ENCODE measurements at places on chromosomes 6 and 20. TPM values are rescaled to one million over a fixed set of nuclear protein-coding genes. Genes with fewer than 3 reads are reported as not detected.
A peak's percentile ranks its signal among the peaks of the same experiment; 100 is the strongest.

STK38 gene
- 126 TPM for polyA plus RNA-seq

IL22RA2 gene
- not detected for polyA plus RNA-seq

PABPC1L gene
- polyA plus RNA-seq: not detected

UNC93A gene
- polyA plus RNA-seq: not detected

ARHGAP40 gene
- not detected for polyA plus RNA-seq

STXBP5 gene
- 3.5 TPM for polyA plus RNA-seq

KDM1B gene
- 1.2 TPM for polyA plus RNA-seq

MUC21 gene
- polyA plus RNA-seq: not detected

RIPOR2 gene
- polyA plus RNA-seq: 320 TPM

GRCh38 chr6:32623693-32624092 is 13.5 kb upstream of the HLA-DQA1 start:
- peak overlapping the region; percentile 57 for H3K4me3 ChIP-seq
- peak overlapping the region; percentile 98 for H3K27ac ChIP-seq
- H3K36me3 ChIP-seq: no peaks in the 10 kb centered on the region
- DNase-seq: no peak

GRCh38 chr6:22412994-22413393 is 116.2 kb upstream of the PRL start:
- no peaks in the 10 kb centered on the region for H3K36me3 ChIP-seq
- no peak overlapping the region for H3K27ac ChIP-seq
- H3K4me3 ChIP-seq: no peak overlapping the region
- no peaks in the 10 kb centered on the region for H3K27me3 ChIP-seq
- H3K4me1 ChIP-seq: no peaks in the 10 kb centered on the region

- H3K36me3 ChIP-seq: no peaks in the 10 kb centered on the region
- peaks cover 10% of the 10 kb centered on the region for H3K27me3 ChIP-seq
- no peak overlapping the region for H3K4me3 ChIP-seq
- no peak for DNase-seq
- H3K4me1 ChIP-seq: peaks cover 8% of the 10 kb centered on the region
Measured at GRCh38 chr20:51022227-51022802, 592 bp downstream of the KCNG1 start.

- no peak overlapping the region for H3K4me3 ChIP-seq
- no peaks in the 10 kb centered on the region for H3K36me3 ChIP-seq
- no peaks in the 10 kb centered on the region for H3K4me1 ChIP-seq
- H3K27ac ChIP-seq: no peak overlapping the region
- DNase-seq: no peak
Measured at GRCh38 chr6:81624453-81624852, 128.0 kb downstream of the TENT5A start.

DNA sequence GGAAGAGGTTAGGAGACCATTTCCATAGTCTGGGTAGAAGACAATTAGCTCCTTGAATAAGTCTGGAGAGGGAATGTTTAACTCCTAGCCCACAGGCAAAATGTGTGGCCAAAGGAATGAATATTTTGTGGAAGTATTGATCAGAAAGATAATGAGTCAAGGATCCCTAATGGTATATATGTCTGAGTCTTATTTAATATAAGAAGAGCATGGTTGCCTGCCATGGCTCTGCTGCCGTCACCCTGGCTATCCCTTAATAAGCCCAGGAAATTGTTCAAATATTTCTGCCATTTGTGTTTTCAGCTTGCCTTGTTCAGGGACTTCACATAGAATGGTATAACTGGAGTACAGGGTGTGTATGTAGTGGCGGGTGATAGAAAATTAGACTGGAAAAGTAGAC is 18.1 kb upstream of the CALHM6 start:
- no peak overlapping the region for H3K4me3 ChIP-seq
- H3K4me1 ChIP-seq: no peaks in the 10 kb centered on the region
- H3K36me3 ChIP-seq: no peaks in the 10 kb centered on the region
- no peak overlapping the region for H3K27ac ChIP-seq
- DNase-seq: no peak
- peaks cover 12% of the 10 kb centered on the region for H3K27me3 ChIP-seq

GRCh38 chr6:13528232-13528631 is 40.8 kb upstream of the GFOD1 start:
- H3K4me3 ChIP-seq: no peak overlapping the region
- H3K4me1 ChIP-seq: peaks cover 11% of the 10 kb centered on the region
- H3K36me3 ChIP-seq: no peaks in the 10 kb centered on the region
- no peak overlapping the region for H3K27ac ChIP-seq

GRCh38 chr6:159871906-159872305 is 18.9 kb upstream of the MAS1 start:
- no peaks in the 10 kb centered on the region for H3K27me3 ChIP-seq
- DNase-seq: no peak
- H3K4me1 ChIP-seq: no peaks in the 10 kb centered on the region
- no peak overlapping the region for H3K4me3 ChIP-seq
- H3K36me3 ChIP-seq: no peaks in the 10 kb centered on the region

DNA sequence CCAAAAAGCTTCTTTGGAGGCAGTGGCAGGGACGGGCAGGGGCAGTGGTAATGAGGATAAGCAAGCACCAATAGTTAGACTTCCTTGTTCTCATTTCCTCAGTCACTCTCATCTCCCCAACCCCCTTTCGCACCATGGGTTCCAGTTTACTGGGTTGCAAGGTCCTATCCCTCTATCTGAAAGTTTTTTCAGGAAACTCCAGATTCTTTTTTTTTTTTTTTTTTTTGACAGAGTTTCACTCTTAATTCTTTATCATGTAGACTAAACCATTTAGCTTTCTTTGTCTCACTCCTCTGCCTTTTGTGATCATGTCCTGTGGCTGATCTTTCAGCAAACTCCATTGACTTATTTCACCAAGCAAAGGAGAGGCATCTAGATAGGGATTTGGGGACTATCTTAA is 51.4 kb upstream of the GMDS start:
- H3K4me3 ChIP-seq: no peak overlapping the region
- no peaks in the 10 kb centered on the region for H3K36me3 ChIP-seq
- no peak overlapping the region for H3K27ac ChIP-seq
- no peak for DNase-seq

DNA sequence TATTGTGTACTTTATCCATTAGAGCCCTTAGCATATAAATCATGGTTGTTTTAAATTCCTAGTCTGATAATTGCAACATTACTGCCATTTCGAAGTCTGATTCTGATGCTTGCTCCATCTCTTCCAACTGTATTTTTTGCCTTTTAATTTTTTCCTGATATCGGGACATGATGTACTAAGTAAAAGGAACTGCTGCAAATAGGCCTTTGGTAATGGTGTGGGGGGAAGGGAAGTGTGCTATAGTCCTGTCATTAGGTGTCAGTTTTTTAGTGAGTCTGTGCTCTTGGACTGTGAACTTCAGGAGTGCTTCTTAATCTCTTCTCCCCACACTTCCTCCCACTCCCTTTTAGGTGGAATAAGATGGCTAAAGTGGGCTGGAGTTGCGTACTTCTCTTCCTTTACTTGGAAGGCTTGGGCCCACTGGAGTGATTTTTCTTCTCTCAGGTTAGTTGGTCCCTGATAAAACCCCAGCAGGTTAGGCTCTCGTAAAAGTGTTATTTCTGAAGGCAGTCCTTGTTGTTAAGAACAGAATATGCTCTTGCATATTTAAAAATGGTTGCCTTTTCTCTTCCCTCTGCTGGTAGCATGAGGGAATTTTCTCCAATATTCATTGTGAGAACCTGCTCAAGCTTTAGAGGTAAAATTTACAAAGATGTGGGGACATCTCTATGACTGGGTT is 18.1 kb downstream of the STXBP5 start:
- H3K27ac ChIP-seq: no peak overlapping the region
- H3K4me3 ChIP-seq: no peak overlapping the region
- no peaks in the 10 kb centered on the region for H3K27me3 ChIP-seq
- H3K36me3 ChIP-seq: peaks cover 7% of the 10 kb centered on the region

GRCh38 chr6:18330548-18331081 is 56.5 kb upstream of the RNF144B start:
- no peak overlapping the region for H3K27ac ChIP-seq
- peaks cover 2% of the 10 kb centered on the region for H3K27me3 ChIP-seq
- no peaks in the 10 kb centered on the region for H3K36me3 ChIP-seq
- no peak for DNase-seq

DNA sequence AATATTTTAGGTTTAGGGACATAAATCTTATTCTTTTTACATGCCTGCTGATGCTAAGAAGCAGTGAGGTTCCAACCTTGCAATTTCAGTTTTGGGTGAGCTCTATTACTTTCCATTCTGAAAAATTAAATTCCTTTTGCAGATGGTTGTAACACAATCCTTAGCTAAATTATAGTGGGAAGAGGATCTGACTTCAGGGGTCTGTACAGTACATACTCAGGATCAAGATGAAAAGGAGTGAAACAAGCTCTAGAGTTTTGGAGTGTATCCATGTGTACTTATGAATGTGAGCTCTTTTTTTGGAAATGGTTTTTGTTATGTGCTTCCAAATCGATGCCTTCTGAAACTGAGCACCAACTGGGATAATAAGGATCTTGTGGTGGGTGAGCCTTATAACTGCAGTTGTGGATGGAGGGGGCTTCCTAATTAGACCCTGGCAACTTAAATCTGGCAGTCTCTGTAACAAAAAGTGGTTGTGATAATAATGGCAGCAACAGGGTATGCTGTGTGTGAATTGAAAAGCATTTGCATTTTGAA is 218.8 kb upstream of the MAP3K7 start:
- no peak overlapping the region for H3K27ac ChIP-seq
- no peaks in the 10 kb centered on the region for H3K36me3 ChIP-seq
- no peak overlapping the region for H3K4me3 ChIP-seq
- H3K4me1 ChIP-seq: no peaks in the 10 kb centered on the region
- no peaks in the 10 kb centered on the region for H3K27me3 ChIP-seq
- no peak for DNase-seq

GRCh38 chr6:6368040-6368683 is 47.7 kb upstream of the F13A1 start:
- no peak overlapping the region for H3K27ac ChIP-seq
- H3K4me1 ChIP-seq: no peaks in the 10 kb centered on the region
- H3K36me3 ChIP-seq: no peaks in the 10 kb centered on the region

GRCh38 chr6:17001188-17001587 is 100.7 kb upstream of the STMND1 start:
- H3K27ac ChIP-seq: no peak overlapping the region
- H3K4me3 ChIP-seq: no peak overlapping the region
- H3K4me1 ChIP-seq: no peaks in the 10 kb centered on the region
- no peaks in the 10 kb centered on the region for H3K36me3 ChIP-seq

- no peaks in the 10 kb centered on the region for H3K36me3 ChIP-seq
- peaks cover 50% of the 10 kb centered on the region for H3K4me1 ChIP-seq
- no peak overlapping the region for H3K27ac ChIP-seq
- no peak for DNase-seq
Measured at GRCh38 chr6:1612299-1612973, 2.7 kb downstream of the FOXC1 start.

- no peak overlapping the region for H3K4me3 ChIP-seq
- no peaks in the 10 kb centered on the region for H3K36me3 ChIP-seq
- H3K27ac ChIP-seq: no peak overlapping the region
- no peak for DNase-seq
- H3K4me1 ChIP-seq: no peaks in the 10 kb centered on the region
Measured at GRCh38 chr20:2237059-2237458, 58.7 kb upstream of the TGM3 start.

GRCh38 chr6:169240125-169240524 is 13.5 kb downstream of the THBS2 start:
- no peak overlapping the region for H3K27ac ChIP-seq
- no peaks in the 10 kb centered on the region for H3K4me1 ChIP-seq
- no peak for DNase-seq
- H3K27me3 ChIP-seq: no peaks in the 10 kb centered on the region
- H3K4me3 ChIP-seq: no peak overlapping the region

DNA sequence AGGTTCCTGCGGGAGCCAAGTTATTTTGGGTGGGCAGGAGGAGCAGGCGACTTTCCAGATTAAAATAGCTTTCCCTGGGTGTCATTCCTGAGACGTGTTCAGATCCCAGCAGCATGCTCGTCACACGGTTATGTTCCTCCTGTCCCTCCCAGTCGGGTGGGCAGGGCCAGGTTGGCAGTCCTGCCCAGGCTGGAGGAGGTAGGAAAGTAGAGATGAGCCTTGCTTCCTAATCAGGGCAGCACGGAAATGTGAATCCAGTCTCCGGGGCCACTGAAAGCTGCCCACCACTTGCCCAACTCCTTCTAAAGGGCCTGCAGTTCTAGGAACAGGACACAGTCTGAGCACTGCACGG is 137.0 kb downstream of the MRPL14 start:
- no peak for DNase-seq
- no peaks in the 10 kb centered on the region for H3K27me3 ChIP-seq
- no peak overlapping the region for H3K27ac ChIP-seq
- H3K36me3 ChIP-seq: no peaks in the 10 kb centered on the region
- no peaks in the 10 kb centered on the region for H3K4me1 ChIP-seq

GRCh38 chr6:135842618-135843392 is 8.7 kb upstream of the PDE7B start:
- no peak for DNase-seq
- peaks cover 3% of the 10 kb centered on the region for H3K27me3 ChIP-seq
- H3K4me3 ChIP-seq: no peak overlapping the region

DNA sequence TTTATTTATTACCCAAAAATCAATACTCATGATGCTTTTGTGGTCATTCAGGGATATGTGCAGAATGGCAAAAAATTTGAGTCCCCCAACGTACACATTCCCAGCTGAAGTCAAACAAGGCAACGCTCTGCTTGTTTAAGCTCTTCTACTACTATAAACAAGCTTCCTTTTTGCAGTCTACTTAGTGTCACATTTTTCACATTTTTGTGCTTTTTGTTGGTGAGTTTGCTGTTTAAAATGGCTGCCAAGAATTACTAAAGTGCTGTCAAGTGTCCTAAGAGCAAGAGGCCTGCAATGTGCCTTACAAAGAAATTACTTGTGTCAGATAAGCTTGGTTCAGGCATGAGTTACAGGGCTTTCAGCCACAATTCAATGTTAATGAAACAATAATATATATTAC is 2.1 kb downstream of the WFDC8 start:
- no peak overlapping the region for H3K27ac ChIP-seq
- H3K27me3 ChIP-seq: peaks cover 6% of the 10 kb centered on the region
- H3K36me3 ChIP-seq: no peaks in the 10 kb centered on the region
- H3K4me1 ChIP-seq: no peaks in the 10 kb centered on the region
- no peak overlapping the region for H3K4me3 ChIP-seq
- DNase-seq: no peak

GRCh38 chr6:9458424-9458823 is 956.5 kb downstream of the TFAP2A start:
- H3K4me3 ChIP-seq: no peak overlapping the region
- no peak for DNase-seq
- H3K27me3 ChIP-seq: no peaks in the 10 kb centered on the region
- no peaks in the 10 kb centered on the region for H3K4me1 ChIP-seq
- H3K27ac ChIP-seq: no peak overlapping the region
